ENCODE measurements at places on chromosomes 1 and 21.

DNA sequence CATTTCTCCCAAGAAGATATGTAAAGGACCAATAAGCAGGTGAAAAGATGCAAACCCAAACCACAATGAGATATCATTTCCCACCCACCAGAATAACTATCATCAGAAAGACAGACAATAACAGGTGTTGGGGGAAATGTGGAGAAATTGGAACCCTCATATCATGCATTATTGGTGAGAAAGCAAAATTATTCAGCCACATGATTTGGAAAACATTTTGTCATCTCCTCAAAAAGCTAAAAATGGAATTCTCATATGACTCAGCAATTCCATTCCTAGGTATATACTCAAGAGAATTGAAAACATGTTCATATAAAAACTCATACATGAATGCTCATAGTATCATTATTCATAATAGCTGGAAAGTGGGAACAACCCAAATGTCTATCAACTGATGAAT, 25.1 kb upstream of the RNF186 start:
- no peak for DNase-seq

DNA sequence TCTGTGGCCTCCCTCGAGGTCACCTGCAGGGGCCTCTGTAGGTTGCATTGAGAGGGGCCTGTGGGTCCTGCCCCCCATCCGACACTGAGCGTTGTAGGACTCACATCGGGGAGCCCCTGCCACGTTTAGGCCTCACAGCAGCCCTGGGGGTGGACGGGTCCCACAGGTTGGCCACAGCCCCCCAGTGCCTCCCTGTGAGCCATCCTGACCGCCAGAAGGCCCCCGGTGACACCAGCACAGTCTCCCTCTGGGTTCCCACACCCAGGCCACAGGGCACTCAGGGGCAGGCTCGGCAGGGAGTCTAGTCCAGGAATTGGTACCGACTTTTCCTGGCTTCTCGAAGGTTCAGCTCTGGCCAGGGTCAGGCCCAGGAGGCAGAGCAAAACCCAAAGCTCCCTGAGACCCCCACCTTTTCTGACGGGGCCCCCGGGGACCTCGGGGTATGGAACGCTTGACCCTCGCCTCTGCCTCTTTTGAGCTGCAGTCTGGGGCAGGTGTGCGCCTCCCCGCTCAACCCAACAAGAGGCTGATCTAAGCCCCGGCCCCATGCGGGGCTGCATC, 13.9 kb upstream of the POFUT2 start:
- no peak for DNase-seq

- DNase-seq: no peak
These were observed 7.6 kb downstream of the PPFIA4 start for GRCh38 chr1:203033917-203034316.

GRCh38 chr1:93150729-93151128, 29.5 kb downstream of the TMED5 start:
- no peak for DNase-seq

- no peak for DNase-seq
These were observed 1.7 kb downstream of the LYST start for GRCh38 chr1:235864931-235865525.

DNA sequence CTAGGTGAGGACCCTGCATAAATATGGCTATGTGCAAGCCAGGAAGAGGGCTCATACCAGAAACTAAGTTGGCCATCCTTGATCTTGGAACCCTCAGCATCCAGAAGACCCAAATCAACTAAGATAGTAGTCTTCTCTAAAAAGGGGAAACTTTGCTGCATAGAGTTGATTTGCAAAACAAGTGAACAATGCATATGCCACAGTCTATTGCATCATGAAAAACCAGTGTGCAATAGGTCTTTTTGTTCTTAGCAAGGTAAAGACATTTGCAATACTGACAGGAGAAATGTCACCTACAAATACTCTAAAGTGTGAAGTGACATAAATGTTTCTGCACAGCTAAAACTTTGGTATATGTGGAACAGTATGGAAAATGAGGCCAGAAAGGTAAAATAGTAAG, 2.0 kb upstream of the IFI16 start:
- DNase-seq: no peak

DNA sequence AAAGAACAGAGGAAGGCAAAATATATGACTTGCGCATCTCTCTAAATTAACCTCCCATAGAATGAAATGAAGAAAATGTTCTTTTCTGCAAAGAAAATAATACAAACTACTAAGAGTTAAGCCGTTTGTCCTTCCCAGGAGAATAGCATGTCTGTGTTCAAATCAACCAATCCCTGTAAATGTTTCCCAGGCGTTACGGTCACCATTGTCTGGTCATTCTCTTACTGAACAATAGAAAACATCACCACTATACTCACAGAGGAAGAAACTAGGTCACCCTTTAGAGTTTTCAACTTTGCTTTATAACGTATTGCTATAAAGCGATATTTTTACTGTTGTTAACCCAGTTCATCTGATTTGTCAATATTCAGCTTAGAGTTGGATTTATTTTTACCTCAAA, 34.1 kb downstream of the COL11A1 start:
- DNase-seq: no peak

DNA sequence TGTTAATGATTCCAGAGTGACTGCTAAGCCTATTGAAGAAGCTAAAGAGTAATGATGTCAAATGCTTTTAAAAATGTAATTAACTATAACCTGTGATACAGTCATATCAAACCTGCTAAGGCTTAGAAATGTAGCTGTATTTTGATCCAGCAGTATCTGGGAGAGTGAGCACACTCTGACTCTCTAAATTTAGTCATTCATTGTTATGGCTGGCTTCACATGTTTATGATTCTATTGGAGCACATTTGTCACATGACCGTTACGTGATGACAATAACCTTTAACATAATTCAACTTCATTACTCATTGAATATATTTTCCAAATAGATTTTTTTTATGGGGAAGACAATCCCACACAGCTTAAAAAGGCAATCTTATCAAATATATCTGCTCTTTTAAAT, 587.1 kb downstream of the LMO4 start:
- DNase-seq: no peak

- no peak for DNase-seq
These were observed 9.2 kb downstream of the PTPRF start for GRCh38 chr1:43539726-43540434.

DNA sequence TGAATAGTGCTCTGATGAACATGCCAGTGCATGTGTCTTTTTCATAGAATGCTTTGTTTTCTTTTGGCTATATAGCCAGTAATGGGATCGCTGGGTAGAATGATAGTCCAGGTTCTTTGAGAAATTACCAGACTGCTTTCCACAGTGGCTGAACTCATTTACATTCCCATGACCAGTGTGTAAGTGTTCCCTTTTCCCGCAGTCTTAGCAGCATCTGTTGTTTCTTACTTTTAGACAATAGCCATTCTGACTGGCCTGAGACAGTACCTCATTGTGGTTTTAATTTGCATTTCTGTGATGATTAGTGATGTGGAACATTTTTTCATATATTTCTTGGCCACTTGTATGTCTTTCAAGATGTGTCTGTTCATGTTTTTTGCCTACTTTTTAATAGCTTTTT, 784.5 kb downstream of the USP25 start:
- DNase-seq: no peak

DNA sequence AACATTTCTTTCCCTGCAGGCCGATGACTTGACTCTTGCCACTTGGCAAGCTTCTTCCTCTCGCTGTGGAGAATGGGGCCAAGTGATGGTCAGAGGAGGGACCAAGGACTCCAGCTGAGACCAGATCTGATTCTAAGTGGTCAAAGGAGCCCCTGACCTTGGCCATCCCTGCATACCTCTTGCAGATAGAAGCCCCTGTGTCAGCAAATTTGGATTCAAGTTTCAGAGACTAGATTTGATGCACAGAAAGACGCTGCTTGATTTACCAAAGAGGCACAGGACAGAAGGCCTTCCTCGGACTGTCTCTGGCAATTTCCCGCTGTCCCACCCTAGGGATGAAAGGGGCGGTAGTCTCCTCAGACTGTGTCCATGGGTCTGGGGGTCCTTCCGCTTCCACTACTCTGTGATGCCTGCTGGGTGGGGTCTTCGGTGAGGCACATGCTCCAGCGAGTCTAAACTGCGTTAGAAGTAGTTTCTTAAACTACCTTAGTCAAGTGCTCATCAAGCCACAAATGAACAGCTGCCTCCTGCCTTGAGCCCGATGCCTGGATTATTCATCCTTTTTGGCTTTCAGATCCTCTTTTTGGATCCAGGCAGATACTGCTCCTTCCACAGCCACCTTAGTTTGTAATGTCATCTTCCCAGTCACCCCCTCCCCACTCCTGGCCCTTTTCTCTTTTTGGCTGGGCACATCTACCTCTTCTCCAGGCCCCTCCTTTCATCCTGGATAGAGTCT, 31.8 kb upstream of the RBM15 start:
- no peak for DNase-seq

DNA sequence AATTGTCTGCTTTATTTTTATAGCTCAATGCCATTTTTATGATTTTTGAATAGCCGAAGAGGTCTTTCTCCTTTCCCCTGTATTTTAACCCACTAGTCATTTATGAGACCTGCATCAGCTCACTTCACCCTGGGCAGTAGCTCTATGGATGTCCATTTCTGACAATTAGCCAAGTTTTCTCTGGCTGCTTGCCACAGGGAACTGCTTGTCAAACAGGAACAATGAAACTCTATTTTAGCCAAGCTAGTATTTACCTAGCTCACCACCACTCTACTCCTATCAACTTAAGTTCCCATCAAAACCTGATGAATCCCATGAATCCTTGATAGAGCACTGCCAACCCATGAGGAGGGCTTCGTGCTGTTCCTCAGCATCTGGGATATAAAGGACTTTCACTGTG, 406.7 kb downstream of the RWDD3 start:
- no peak for DNase-seq

- no peak for DNase-seq
These were observed 36.2 kb downstream of the CAMK2N1 start for GRCh38 chr1:20449735-20450311.

DNA sequence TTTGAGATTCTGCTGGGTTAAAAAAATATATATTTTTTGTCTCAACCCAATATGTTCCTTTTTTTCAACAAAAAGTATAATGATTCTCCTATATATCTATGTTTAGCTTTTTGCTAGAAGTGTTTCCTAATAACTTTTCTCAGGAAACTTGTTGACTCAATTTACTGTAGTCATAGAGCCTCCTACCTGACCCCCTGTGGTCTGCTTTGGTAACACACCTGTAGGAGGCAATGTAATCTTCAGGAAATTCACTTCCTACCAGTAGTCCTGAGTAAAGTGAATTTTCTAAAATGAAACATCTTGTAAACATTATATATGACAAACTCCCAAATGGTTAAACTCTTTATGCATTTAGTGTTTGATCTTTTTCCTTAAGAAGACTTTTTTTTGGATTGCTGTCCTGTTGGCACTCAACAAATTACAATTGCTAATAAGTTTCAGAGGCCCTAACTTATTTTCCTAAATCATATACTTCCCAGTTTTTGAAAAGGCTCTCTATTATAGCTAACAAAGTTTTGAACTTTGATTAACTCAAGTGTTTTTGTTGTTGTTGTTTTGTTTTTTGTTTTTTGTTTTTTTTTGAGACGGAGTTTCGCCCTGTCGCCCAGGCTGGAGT, 118.3 kb downstream of the OLFML2B start:
- DNase-seq: peak; percentile 56

GRCh38 chr1:70836456-70836855, 211.2 kb downstream of the PTGER3 start:
- DNase-seq: no peak

DNA sequence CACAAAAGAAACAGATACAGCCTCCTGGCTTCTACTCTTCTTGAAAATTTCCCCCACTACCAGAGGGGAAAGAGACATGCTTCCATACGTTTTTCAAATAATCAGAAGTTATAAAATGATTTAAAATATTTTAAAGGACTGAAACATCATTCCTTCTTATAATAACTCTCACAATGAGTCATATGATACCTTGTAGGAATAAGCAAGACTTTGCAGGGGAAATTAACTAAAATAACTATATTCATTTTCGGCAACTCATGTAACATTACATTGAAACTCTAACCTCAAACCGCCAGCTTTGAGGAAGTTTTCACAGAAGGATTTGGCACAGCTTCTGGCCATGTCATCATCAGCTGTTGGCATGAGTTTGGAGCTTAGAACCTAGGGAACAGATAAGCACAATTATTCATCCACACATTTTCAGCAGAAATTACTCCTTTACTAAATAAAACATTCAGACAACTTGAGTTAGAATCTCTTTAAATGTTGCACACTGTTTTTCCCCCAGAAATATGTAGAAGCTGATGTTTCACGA, 85.9 kb downstream of the USP24 start:
- no peak for DNase-seq

Measured in activated CD4-positive, alpha-beta T cell treated with anti-CD3 and anti-CD28 coated beads for 36 hours (primary cell).